Activated CD4-positive, alpha-beta T cell treated with anti-CD3 and anti-CD28 coated beads, Interleukin-10, Interleukin-2, amounts not matched to agents 100 ng/mL and 50 ng/mL, durations not matched to agents 16 hours and 8 hours (primary cell): ENCODE measurements at places on chromosomes 3 and 15.

GRCh38 chr3:82891028-82891427, 1129.6 kb upstream of the GBE1 start:
- DNase-seq, result no peak

- DNase-seq, result no peak
Measured at GRCh38 chr15:74801311-74801997, 11.2 kb upstream of the LMAN1L start.

- no peak for DNase-seq
Measured at GRCh38 chr3:30299674-30300385, 306.6 kb upstream of the TGFBR2 start.

DNA sequence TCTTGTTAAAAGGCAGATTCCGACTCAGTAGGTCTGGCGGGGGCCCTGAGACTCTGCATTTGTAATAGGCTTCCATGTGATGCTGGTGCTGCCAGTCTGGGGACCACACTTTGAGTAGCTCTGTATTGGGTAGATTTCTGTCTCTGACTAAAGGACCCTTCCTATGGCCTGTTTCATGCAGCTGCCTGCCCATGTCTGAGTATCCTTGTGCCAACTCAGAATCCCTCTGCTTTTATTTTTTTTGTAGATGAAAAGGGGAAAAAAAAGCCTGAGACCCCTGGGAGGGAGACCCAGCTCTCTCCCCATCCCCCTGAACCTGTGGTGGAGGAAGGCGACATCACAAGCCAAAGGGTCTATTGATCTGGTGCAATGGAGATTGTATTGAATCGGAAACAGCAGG, 81.9 kb downstream of the EBLN2 start:
- no peak for DNase-seq

GRCh38 chr3:124818398-124819091, 68.6 kb downstream of the ITGB5 start:
- no peak for DNase-seq
